Foreskin fibroblast (primary cell): ENCODE measurements at places on chromosomes 5 and 9.
A peak's percentile ranks its signal among the peaks of the same experiment; 100 is the strongest.

GRCh38 chr9:108784998-108785397, 70.8 kb downstream of the ACTL7B start:
- DNase-seq: peak; percentile 46

DNA sequence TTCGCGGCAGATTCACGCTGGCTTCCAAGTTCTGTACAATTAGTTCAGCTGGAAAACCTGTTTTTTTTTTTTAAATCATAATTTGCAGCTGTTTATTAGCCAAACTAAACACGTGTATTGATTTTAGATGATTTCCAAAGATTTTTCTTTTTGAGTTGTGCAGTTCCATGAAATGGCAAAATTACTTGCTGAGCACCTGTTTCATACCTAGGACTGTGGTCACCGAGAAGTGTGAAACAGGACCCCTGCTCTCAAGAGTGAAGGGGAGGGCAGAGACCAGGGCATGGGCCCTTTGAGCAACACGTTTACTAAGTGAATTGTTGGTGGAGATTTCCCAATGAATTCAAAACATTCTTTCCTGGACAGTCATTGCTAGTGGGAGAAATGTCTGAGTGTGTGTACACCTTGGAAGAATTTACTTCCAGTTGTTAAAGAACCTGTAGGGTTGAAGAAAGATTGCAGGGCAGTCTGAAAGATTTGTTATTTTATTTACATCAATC, 688 bp downstream of the SNX24 start:
- DNase-seq: peak; percentile 53

DNA sequence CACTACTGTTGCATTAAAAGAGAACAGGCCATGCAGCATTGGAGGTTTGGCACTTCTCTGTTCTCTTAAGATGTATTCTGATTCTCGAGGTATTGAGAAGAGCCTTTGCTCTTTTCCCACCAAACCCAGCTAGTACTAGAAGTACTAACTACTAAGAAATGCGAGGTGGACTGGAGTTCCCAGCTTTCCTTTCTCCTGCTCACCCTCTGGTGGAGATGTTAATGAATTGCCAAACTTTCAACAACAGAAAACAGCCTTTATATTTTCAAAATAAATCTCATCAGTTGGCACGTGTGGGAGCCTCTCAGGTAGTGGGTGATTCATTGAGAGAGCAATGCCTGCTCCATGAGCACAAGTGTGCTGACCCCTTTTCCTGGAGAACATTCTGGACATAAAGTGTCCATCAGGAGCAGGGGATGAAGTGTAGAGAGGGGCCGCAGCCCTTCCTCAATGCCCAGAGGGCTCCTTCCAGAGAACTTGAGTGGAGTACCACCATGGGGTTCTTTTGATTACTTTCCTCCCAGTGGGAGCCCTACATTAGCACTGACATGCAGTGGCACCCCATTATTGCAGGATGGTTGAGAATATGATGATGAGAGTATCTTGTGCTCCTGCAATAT, 45.7 kb downstream of the TMEM174 start:
- DNase-seq: peak; percentile 45

- no peak for DNase-seq
These were observed 314.2 kb upstream of the DAP start for GRCh38 chr5:11075035-11075805.

DNA sequence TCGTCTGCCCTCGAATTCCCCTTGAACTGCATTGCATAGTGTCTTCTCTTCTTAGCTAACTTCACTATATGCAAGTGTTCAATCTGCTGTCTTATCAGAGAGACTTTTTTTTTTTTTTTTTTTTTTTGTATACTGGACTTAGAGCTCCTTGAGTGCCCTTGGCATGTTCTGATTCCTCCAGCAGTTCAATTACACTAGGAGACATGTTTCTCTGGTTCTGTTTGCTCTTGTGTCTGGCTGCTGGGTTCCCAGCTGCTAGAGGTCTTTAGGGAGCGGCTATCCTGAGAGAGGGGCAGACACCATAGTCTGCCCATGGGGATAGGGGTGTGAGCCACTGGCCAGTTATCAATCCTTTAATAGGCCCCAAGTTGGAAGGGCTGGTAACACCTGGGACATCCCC, 13.1 kb downstream of the OR2S2 start:
- DNase-seq: no peak

GRCh38 chr9:136395020-136395340, 5.0 kb downstream of the SNAPC4 start:
- DNase-seq: no peak

DNA sequence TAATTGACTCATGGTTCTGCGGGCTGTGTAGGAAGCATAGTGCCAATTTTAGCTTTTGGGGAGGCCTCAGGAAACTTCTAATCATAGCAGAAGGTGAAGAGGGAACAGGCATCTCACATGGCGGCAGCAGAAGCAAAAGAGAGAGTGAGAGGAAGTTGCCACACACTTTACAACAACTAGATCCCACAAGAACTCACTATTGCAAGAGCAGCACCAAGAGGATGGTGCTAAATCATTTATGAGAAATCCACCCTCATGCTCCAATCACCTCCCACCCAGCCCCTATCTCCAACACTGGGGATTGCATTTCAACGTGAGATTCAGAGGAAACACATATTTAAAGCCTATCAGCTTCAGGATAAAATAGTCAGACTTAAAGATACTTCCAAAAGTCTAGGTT, 36.1 kb upstream of the LPAR1 start:
- DNase-seq: no peak

GRCh38 chr9:131874447-131874846, 134.6 kb upstream of the RAPGEF1 start:
- no peak for DNase-seq

DNA sequence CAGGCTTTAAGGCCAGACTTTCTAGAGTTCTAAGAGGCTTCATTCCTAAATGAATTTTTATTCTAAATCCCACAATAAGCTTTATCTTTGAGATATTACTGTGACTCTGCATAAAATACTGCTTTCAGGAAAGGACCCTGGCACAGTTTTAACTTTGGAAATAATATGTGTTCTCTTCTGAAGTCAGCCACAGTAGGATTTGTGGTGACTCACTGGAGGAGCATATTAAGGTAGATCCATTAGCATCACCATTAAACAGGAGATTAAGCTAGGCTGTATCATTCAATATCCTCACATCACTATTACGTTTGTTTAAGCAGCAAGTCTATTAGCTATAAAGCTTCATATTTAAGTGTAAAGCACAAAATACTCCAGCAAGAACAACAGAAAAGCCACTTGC, 186.1 kb upstream of the IZUMO3 start:
- DNase-seq: no peak

- DNase-seq: no peak
These were observed 470.3 kb upstream of the WWC1 start for GRCh38 chr5:167821151-167821550.

- DNase-seq: no peak
These were observed 112.4 kb downstream of the INIP start for GRCh38 chr9:112605518-112605917.

DNA sequence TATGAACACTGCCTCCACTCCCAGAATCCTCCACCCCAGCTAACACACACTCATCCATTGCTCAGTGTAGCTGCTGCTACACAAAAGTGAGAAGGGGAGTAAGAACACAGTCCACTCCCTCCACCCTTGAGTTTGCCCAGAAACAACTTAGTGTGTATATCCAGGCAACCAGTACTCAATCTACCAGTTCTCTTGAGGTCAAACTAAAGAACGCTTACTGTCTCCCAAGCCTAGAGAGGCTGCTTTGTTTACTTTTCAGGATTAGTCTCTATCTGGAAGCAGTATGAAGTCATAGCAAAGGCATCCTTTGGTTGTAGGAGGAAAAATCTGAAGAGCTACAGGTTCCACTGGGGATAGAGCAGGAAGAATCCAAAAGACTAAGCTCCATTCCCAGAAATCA, 296.3 kb downstream of the KCNN2 start:
- DNase-seq: no peak

DNA sequence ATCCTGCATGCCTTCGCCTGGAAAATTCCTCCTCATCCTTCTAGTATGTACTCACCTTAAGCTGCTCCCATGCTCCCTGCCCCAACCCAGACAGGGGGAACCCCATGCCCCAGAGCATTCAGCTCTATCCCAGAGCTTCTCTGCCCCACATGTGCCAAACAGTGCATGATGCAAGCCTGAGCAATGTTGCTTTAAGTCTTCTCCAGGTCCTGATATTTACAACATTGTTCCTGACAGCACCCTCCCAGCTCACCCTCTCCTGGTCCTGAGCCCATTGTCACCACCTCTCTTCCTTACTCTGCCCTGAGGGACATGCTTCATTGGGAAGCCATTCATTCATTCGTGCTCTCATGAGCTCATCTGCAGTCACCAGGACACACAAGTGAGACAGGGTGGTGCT, 23.4 kb upstream of the BARX1 start:
- no peak for DNase-seq

GRCh38 chr5:22728610-22729009, 124.5 kb downstream of the CDH12 start:
- no peak for DNase-seq

- DNase-seq: peak; percentile 64
These were observed 38.2 kb upstream of the TEX48 start for GRCh38 chr9:114720086-114720676.

- DNase-seq: no peak
These were observed 126.0 kb downstream of the STK32A start for GRCh38 chr5:147360816-147361215.

DNA sequence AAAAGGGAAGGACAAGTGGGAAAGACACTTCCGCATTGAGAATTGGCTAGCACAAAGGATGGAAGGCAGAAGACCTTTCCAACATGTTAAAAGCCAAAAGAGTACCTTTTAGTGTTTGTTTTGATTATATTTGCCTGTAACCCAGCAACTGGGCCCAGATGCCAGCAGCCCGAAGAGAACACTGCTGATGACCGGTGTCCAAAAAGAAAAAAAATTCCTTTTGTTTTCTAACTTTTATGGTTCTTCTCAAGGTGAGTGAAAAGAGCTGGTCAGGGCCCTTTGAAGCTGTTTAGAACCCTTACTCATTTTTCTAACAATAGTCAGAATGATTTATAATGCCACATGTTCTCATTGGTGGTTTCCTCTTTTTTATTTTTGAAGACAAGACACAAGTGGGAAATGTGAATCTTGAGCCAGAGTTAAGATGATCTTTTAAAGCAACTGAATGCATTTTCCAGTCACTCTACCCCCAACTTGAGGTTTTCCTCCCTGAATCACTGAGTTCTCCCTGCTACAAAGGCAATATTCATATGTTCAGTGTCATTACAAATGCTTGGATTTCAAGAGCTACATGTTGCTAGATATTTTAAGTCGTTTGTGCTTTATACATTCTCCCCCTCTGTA, 32.3 kb upstream of the ZNF462 start:
- DNase-seq: no peak

GRCh38 chr5:68279984-68280383, 64.4 kb downstream of the PIK3R1 start:
- no peak for DNase-seq

DNA sequence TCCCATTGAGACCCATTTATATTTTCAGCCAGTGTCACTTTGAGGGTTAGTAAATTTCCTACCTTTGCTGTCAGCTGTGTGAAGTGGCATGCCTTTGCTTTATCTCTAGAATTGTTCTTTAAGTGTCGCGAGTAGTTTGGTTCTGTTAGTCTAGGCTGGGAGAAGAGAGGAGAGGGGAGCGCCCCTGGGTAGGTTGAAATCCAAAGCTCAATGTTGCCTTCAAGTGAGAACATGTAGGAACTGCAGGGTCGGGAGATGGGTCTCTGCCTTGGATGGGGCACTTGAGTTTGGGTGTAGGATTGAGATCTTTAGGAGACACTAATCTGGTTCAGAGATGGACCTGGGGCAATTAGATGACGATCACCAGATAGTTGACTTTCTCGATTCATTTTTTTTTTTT, 46.3 kb downstream of the STC2 start:
- no peak for DNase-seq

DNA sequence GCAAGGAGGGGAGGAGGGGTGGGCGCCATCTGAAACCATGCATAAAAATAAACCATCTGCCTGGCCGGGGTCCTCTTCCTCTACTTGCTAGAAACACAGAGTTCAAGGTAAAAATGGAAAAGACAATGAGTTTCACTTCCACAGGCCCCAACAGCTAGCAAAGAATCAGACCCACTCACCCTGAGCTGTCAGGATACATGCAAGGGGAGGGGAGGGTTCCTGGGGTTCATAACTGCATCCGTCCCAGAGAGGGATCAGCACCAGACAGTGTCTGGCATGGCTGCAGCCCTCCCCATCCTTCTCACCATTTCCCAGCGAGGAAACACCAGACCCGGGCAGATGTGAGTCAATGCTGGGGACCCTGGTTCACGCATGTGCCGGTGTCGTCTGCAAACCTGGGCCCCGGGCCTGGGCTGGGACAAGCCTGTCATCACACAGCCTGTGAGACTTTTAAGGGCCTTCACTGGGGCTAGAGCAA, 55.4 kb downstream of the SEMA4D start:
- no peak for DNase-seq

- DNase-seq: no peak
These were observed 140.3 kb upstream of the IRX2 start for GRCh38 chr5:2891781-2892180.

DNA sequence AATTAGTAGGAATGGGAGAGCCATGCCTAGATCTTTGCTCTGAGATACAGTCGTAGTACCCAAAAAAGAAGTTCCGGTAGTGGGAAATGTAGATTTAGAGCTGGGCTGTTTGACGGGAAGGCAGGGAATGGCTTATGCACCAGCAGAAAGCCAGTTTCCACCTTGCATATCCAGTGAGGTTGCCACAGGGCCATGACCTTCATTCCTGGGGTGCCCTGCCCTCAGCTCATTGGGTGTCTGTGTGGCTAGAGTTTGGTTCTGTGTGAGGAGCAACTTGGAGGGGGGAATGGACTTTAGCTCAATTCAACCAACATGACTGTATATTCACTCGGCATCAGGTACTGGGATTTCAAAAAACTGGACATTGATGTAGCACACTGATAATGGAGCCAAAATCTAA, 300.1 kb downstream of the MLLT3 start:
- DNase-seq: no peak

DNA sequence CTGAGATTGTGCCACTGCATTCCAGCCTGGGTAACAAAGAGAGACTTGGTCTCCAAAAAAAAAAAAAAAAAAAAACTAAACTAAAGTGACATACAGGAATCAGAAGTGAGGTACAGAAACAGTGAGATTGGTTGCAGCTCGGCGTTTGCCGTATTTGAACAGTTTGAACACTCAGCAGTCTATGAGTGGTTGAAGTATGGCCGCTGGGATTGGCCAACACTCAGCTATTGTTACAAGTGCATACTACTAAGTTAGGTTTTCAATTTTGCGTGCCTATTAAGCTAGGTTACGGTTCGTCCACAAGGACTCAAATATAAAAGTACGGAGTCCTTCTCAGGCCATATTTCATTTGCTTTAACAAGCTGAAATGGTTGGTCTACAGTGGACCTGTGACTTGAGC, 3.3 kb upstream of the TSC1 start:
- no peak for DNase-seq

- DNase-seq: no peak
These were observed 7.6 kb downstream of the SLC36A3 start for GRCh38 chr5:151295791-151296477.
